ENCODE measurements at places on chromosomes 4 and X.

DNA sequence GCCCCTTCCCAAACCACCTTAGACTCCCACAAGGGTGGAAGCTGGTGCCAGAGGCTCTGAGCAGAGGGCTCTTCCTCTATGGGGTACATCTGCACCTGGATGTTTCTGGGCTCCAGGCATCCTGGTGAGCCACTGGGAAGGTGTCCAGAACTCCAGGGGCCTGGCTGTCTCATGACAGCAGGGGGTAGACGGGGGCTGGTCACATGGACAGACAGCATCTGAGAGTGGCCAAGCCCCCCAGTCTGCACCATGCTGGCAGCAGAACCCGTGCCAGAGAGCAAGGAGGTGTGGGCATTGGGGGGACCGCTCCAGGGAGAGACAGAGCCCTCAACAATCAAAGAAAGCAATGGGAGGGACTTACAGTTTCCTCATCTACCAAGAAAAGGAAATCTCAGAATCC lies 39.5 kb downstream of the ZFYVE28 start:
- DNase-seq, result no peak

DNA sequence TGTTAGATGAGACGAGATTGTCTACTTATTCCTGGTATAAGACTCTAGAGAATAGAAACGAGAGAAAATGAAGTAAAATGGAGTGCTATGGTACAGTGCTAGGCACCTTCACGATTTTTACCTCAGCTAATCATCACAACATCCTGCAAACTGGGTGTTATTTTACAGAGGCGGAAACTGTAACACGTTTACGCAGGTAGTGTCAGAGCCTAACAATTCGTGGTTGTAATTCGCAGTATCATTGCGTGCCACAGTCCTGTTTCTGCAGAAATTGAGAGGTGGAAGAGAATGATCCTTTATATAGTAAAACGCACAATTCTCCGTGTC lies 383 bp upstream of the TBC1D19 start:
- no peak for DNase-seq

DNA sequence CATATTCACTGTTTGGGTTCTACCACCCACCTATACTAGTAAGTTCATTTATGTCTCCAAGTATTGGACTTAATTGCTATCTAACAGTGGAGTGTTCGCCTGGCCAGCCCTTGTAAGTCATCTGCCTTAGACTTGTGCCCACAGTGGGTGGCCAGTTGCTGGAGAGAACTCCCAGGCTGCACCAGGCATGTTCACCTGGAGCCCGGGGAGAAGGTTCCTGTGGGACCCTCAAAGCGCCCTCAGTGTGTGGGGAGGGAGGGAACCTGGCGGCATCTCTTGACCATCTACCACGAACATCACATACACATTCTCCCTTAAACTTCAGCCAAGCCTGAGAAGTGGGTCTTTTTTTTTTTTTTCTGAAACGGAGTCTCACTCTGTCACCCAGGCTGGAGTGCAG lies 138.1 kb downstream of the CPZ start:
- DNase-seq, result no peak

DNA sequence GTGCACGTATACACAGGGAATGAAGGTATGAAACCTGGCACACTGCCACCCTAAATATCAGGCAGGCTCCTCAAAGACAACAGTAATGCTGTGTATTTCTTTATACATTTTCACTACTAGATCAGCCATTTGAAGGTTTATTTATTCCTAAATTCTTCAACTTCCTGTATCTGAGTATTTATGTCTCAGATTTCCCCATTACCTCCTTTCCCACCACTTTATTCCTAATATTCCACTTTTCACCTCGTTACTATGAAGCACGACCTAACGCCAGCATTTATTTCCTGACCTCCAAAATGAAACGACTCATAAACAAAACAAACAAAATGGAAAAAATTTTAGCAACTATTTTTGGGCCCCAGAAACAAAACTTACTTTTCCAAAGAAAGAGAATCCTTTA lies 69.6 kb downstream of the MAML3 start:
- DNase-seq, result no peak

- DNase-seq, result no peak
Measured at GRCh38 chr4:7244751-7245320, 52.5 kb downstream of the SORCS2 start.

GRCh38 chrX:44400588-44400987 lies 57.1 kb upstream of the EFHC2 start:
- DNase-seq, result no peak

- DNase-seq, result no peak
Measured at GRCh38 chr4:125750828-125751466, 436.2 kb downstream of the FAT4 start.

GRCh38 chr4:38330936-38331335 lies 333.1 kb upstream of the KLF3 start:
- DNase-seq, result no peak

DNA sequence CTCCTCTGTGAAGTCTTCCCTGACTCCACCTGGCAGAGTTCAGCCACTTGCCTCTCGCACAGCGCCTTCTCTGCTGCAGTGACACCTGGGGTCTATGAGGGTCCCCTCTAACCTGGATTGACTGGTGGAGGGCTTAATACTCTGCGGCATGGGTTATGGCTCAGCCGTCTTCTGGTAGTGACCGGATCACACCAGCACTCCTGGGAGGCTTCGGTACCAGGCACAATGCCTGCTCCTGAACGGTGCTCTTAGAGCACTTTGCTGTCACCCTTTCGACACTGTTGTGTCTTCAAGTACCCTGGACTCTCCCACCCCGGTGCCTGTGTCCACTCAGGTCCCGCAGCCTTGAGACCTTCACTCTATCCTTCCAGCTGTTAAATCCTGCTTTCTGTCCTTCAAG lies 50.0 kb downstream of the C4orf50 start:
- no peak for DNase-seq

- no peak for DNase-seq
Measured at GRCh38 chr4:185119927-185120630, 23.0 kb upstream of the SLC25A4 start.

DNA sequence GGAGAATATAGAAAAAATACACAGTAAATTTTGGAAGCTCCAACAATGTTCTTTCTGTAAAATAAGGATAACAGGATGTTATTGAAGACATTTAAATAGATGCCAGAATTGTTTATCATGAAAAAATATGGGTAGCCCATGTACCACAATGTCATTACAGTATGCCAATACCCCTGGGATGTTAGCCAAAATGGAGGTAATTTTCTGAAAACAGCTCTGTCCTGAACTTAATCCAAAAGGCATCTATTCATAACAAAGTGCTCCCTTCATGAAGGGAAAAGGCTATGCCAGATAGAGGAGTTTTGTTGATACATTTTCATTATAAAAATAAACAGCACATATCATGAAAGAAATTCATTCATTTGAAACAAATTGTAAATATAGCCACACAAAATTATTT lies 1902.6 kb upstream of the AGA start:
- DNase-seq, result no peak

GRCh38 chr4:181254771-181255170 lies 988.4 kb upstream of the TENM3 start:
- DNase-seq, result no peak

DNA sequence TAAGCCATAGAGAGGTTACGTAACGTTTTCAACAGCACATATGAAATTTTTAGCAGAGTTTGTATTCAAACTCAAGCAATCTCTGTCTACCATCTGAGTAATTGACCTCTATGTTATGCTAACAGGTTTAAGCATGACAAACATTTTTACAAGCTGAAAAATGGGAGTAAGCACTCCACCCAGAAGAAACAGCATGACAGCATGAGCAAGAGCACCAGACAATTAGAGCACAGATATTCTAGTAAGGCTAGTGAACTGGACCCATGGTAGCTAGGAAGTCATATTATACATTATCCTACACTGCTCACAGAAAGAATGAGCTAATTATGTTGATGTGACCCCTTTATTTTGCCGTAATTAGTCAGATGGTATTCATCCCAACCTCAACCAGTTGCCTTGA lies 200.5 kb downstream of the PABPC4L start:
- no peak for DNase-seq

- peak; percentile 68 for DNase-seq
Measured at GRCh38 chrX:72306851-72307645, 1.3 kb upstream of the CITED1 start.

DNA sequence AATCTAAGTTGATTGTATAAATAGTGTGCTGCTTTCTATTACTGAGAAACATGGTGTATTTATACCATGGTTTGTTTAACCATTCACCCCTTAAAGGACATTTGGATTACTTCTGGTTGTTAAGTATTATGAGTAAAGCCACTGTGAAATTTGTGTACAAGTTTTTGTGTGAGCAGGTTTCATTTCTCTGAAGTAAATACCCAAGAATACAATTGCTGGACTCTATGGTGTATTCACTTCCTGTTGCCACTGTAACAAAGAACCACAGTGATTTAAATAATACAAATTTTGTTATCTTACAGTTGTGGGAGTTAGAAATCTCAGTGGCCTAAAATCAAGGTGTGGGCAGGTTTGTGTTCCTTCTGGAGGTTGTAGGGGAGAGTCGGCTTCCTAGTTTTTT lies 869.6 kb downstream of the CCSER1 start:
- no peak for DNase-seq

DNA sequence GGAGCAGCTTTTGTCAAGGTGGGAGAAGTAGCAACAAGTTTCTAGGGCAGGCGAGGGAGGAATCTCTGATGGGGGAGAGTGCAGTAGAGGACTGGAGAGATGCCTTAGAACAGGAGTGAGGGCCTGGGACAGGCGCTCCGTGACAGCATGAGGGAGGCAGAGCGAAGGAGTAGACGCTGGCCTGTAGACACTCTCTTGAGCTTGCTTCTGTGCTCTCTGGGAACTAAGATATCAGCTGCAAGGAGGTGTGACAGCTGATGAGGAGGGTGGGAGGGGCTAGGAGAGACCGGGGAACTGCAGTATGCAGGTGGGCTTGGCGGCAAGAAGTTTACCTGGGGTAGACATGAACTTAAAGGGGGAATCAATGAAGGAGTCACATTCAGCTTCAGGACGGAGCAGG lies 35.7 kb downstream of the MECP2 start:
- no peak for DNase-seq

DNA sequence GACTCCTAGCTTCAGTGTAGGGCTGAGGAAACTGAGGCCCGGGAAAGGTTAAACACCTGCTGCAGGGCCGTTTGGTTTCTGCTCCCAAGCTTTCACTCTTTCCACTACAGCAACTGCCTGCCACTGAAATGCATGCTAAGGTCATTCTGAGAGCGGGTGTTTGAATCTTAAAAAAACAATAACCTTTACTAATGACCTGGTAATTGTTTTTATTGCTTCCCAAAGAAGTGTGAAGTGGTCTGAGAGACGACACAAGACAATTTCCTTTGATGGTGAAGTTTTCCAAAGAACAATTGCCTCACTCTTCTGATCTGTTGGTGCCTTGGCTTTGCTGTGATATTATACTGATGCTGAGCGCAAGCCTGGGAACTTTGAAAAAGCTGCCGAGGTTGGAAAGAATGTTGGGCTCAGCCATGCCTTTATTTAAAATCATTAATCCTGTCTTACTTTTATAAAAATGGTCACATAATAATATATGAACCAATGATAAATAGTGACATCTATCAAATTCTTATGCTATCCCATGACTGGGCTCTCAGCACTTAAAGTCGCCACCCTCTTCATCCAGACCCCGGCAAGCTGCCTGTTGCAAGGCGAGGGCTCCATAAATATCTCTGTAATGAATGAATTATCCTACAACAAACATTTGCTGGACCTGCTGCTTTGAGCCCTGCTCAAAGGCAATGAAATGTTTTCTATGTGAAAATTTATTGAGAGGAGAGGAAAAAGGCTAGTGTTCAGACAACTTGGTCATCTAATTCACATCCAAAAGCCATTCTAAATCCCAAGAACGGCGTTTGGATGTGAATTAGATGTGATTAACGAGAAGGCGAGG lies 67.8 kb upstream of the SOD3 start:
- no peak for DNase-seq

DNA sequence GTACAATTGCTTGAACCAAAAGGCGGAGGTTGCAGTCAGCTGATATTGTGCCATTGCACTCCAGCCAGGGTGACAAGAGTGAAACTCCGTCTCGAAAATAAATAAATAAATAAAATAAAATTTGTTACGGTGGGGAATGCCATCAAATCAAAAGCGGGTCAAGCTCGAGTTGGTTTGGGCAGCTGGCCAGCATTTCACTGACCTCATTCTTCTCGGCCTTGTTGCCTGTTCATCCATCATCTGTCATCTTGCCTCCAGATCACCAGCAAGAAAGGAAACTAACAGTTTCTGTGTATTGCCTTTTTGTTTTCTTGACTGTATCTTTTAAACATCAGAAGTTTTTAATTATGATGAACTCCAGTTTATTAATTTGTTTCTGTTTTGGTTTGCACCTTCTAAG lies 31.5 kb upstream of the KLHL2 start:
- no peak for DNase-seq

DNA sequence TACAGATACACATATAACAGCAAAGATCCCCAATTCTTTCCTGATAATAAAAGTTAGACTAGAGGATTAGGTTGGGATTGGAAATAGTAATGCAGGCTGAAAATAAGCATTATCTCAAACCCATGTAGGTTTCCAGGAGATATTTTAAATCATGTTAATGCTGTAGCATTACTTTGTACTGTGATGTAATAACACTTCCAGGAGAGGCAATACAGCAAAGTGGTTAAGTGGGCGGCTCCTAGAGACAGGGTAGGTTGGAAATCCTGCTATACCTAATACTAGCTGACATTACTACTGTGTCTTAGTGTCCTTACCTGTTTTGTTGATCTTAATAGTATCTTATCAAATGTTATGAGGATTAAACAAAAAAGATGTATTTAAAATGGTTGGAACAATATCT lies 9.6 kb downstream of the PAICS start:
- DNase-seq, result no peak

- no peak for DNase-seq
Measured at GRCh38 chr4:167784826-167785225, 307.5 kb upstream of the ANXA10 start.

DNA sequence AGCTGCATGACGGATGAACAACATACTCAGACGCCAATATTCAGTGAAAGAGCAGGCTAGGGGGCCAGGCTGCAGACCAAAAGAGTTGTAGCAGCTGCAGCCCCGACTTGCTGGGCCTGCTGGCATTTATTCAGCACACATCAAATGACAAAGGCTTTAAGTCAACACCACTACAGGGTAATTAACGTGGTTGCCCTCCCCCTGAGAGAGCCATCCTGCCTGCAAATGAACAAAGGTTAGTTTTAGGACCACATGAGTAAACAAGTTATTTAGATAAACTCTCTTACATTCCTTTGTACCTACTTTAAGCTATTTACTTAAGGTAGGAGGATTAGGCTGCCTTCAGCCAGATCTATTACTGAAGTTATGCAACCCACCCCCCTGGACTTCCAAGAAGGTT lies 1329.1 kb downstream of the PCDH18 start:
- DNase-seq, result no peak

- DNase-seq, result no peak
Measured at GRCh38 chrX:16213961-16214360, 46.7 kb downstream of the MAGEB17 start.

DNA sequence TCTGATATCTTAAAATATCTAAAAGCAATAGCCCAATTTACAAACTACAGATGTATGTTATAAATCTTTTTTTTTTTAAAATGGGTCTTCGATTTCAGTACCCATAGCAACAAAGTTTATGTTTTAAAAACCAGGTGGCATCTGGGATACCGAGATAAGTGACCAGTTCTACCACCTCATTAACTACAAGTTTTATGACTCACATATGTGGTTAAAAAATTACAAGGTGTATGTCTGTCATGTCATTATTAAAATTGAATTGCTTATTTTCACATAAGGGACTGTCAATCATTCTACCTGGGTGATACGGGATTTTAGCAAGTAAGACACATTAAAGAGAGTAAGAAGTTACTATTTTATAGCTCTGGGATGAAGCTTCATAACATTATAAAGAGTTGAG lies 192.0 kb upstream of the ETNPPL start:
- DNase-seq, result no peak

- no peak for DNase-seq
Measured at GRCh38 chr4:127936974-127937373, 28.0 kb downstream of the MFSD8 start.

Measured in activated CD4-positive, alpha-beta T cell treated with anti-CD3 and anti-CD28 coated beads, Interleukin-2, amount 10 ng/mL, durations not matched to agents 24 days and 14 days (primary cell).